A549 treated with RU486 at 1 μM for 4 hours (cell line): ENCODE measurements at places on chromosomes 5 and 9. TPM values are rescaled to one million over a fixed set of nuclear protein-coding genes. Genes with fewer than 3 reads are reported as not detected.

The PCDHA1 gene
- total RNA-seq: 0.15 to 0.34 TPM (median 0.21 TPM) in 4 of 5 replicates, not detected in the other

The PCDHB11 gene
- total RNA-seq: 0.06 to 0.14 TPM (median 0.07 TPM) in 4 of 5 replicates, not detected in the other

The SCAMP1 gene
- 13.7 to 30.2 TPM (median 27.3 TPM) in 5 replicates for total RNA-seq

The SPOUT1 gene
- 23.5 to 47.1 TPM (median 42.2 TPM) in 5 replicates for total RNA-seq

The IL9 gene
- not detected in 5 replicates for total RNA-seq

The CAAP1 gene
- total RNA-seq: 18.4 to 22.3 TPM (median 22.0 TPM) in 5 replicates

The MTREX gene
- total RNA-seq: 23.5 to 58.9 TPM (median 35.8 TPM) in 5 replicates

The OR1Q1 gene
- total RNA-seq: not detected in 5 replicates

The MVB12B gene
- 5.8 to 7.9 TPM (median 7.6 TPM) in 5 replicates for total RNA-seq

The PCDHGC4 gene
- not detected in 5 replicates for total RNA-seq

The PCDHA10 gene
- total RNA-seq: 0.01 to 0.05 TPM in 2 of 5 replicates, not detected in the others

The SNCAIP gene
- total RNA-seq: not detected in 5 replicates

The NUTM2F gene
- not detected in 5 replicates for total RNA-seq
